Activated CD4-positive, alpha-beta T cell treated with anti-CD3 and anti-CD28 coated beads, Interleukin-2, amount 10 ng/mL, durations not matched to agents 7 days and 5 days (primary cell): ENCODE measurements at places on chromosomes 13 and 19. TPM values are rescaled to one million over a fixed set of nuclear protein-coding genes. Genes with fewer than 3 reads are reported as not detected.

Gene IZUMO4
- 7.5 TPM for total RNA-seq

Gene NALCN
- total RNA-seq = not detected

DNA sequence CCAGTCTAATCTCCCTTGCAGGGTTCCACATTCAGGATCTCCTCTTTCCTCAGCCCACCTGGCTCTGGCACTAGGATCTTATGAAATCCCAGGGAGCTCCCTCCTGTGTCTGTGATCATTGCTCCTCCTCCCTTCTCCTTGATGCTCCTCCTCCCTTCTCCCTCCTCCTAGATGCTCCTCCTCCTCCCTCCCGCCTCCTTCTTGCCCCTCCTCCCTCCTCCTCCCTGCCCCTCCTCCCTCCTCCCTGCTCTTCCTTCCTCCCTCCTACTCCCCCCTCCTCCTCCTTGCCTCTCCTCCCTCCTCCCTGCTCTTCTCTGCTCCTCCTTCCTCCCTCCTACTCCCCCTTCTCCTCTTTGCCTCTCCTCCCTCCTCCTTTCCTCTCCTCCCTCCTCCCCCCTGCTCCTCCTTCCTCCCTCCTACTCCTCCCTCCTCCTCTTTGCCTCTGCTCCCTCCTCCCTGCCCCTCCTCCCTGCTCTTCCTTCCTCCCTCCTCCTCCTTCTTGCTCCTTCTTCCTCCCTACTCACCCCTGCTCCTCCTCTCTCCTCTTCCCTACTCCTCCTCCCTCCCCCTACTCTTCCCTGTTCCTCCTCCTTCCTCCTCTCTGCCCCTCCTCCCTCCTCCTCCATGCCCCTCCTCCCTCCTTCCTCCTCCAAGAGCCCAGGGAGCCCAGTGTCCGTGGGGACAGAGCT, 14.9 kb upstream of the ZBTB7A start:
- DNase-seq = no peak
- no peak overlapping the region for H3K27ac ChIP-seq
- no peak overlapping the region for H3K4me3 ChIP-seq
- H3K36me3 ChIP-seq = peaks cover 3% of the 10 kb centered on the region
- peaks cover 60% of the 10 kb centered on the region for H3K4me1 ChIP-seq
- H3K27me3 ChIP-seq = no peaks in the 10 kb centered on the region

DNA sequence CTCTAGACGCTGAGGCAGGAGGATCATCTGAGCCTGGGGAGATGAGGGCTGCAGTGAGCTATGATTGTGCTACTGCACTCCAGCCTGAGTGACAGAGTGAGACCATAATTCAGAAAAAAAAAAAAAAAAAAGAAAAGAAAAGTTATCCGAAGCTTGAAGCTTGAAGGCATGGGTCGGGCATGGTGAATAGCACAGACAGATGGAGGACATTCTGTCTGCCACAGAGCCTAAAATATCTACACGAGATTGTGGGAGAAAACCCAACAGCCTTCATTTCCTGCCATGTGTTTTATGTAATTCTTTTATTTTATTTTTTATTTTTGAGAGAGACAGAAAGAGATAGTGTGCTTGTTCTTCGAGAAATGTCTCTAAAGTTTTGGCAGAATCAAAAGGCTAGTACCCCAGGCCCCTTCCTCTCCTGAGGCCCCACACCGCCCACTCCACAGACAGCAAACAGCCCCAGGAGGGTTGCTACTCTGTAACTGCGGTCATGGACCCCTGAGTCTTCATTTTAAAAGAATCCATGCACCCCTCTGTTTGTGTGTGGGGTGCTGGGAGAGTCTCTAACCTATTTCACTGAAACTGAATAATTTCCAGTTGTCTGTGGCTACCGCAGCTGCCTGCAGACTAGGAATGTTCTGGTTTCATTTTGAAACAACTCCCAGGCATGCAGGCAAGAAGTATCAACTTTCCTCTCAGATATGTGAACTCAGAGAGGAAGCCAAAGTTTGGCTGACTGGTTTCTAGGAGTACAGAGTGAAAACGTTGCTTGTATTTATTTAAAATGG, 38.4 kb upstream of the RCBTB2 start:
- DNase-seq = no peak
- H3K4me1 ChIP-seq = peaks cover 49% of the 10 kb centered on the region
- peaks cover 19% of the 10 kb centered on the region for H3K27me3 ChIP-seq
- no peak overlapping the region for H3K27ac ChIP-seq

- no peak overlapping the region for H3K27ac ChIP-seq
- no peak overlapping the region for H3K4me3 ChIP-seq
These were observed 1707.6 kb upstream of the SLC10A2 start for GRCh38 chr13:104773775-104774174.
